Right hindlimb (tissue), 1 donor: ENCODE measurements at places on chromosomes 3 and 15.

DNA sequence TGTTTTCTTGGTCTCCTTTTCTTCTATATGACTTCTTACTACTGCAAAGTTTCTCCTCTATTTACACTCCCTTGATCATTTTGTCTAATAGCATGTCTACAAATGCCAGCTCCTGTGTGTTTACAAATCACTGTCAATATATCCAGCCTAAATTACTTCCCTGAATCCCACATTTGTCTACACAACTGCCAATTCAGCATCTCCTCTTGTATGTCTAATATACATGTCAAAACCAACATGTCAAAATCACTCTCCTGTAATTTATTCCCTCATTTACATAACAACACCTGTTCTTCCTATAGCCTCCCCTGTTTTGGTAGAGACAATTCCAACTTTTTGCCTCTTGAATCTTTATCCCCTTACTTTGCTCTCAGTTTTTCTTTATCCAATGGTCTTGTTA, 359.3 kb downstream of the PLOD2 start:
- no peak for DNase-seq

- DNase-seq = peak; percentile 69
Observed at GRCh38 chr3:50268703-50269451, at the start of gene SEMA3B. Gene SEMA3B (plus strand): TSS chr3:50269147. CDS start chr3:50269241, 94 bp downstream.

GRCh38 chr3:123634149-123635051, 49.5 kb upstream of the HACD2 start:
- DNase-seq = peak; percentile 45

DNA sequence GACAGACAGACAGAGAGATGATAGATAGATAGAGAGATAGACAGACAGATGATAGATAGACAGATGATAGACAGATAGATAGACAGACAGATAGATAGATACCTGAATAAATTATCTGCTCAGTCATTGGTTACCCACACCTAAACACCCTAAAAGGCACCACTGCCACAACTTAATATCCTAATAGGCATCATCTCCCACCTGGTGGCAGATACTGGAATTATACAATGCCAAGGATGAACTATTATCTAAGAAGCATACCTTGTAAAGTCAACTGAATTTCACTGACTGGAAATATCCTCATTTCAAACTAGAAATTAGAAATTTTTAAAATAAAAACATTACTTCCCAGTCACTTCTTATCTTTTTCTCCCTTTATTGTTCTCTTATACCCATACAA, 19.4 kb upstream of the ATP8B4 start:
- DNase-seq = no peak

DNA sequence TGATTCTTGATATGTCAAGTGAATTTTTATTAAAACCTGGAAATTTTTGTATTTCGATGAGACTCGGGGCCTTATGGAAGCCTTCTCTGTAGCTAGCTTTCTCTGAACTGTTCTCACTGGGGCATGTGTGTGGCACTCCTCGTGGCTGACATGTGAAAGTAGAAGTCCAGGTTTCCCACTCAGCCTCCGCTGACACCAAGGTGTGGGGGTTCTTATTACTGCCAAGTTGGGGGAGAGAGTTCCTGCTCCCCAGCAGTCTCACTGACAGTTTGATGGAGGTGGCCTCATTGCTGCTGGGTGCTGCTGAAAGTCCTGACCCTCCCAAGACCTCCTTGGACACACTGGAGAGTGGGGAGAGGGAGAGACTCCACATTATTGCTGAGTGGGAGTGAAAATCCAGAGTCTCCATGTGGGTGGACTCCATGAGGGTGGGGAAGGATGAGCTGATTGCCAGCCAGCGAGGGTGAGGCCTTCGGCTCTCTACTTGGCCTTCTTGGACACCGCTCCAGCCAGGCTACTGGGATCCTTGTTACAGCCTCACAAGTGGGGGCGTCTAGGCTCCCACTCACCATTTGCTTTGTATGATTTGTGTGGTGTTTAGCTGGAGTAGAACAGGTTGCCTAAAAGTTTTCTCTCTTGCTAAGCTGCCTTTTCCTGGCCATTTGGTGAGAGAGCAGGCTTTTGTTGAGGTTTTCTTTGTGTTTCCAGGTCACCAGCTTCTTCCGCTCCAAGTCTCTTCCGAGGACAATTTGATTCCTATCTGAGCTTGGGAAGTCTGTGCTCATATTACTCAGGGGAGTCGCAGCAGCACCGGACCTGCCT, 64.1 kb downstream of the LSM3 start:
- DNase-seq = no peak

- DNase-seq = no peak
Observed at GRCh38 chr15:66773129-66773873, 71.3 kb downstream of the SMAD6 start.

- no peak for DNase-seq
Observed at GRCh38 chr3:104530934-104531333, 835.8 kb upstream of the ALCAM start.

DNA sequence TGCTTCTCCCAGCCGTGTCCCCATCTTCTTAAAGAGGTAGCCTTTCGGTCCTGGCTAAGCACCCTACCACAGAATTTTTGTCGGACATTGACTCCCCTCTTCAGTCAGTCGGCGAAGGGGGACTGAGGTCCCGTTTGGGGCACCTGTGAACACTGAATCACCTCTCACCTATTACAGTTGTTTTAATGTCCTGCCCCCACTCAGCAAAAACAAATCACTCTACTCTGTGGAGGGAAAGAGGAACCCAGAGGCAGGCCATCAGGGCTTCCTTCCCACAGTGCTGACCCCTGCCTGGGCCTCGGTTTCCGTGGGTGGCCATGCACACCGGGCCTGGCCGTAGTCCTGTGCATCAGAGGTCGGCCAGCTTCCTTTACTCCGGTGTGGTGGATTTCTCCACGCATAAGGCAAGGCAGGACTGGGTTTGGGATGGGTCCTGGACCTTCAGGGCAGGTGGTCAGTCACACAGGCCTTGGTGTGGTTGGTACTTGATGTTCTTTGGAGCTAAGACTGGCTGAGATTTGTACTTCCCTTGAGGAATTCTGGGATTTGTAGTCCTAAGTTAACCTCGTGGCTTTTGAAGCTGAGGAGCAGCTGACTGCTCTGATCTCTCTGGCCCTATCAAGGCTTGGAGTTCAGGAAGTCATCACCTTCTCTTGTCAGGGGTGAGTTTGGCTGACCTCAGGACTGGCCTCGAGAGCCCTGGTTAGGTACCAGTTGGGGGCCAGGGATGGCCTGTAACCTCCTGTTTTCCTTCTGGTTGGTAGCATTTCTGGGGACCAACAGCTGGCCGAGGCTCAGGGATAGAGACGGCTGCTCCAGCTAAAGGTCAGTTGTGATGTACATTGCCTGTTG, 627 bp upstream of the FAM131A start:
- peak; percentile 57 for DNase-seq

DNA sequence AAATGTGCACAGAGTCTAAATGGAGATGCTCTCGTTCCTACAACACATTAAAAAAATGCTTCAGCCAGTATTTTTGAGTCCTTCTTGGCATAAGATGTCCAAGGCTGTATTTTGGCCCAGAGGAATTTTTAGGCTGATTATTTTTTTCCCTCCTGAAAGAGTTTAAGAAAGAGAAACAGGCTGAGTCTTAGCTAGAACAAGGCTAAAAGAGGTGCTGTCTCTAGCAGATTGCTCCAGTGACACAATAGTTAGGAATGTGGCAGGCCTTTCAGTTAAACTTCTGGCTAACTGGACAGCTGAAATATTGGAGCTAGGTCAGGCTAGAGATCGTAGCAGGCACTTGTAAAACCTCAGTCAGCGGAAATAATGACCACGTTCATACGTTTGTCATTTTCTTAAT, 271.4 kb upstream of the RARB start:
- DNase-seq = peak; percentile 32

GRCh38 chr3:114310695-114311094, 16.9 kb downstream of the TIGIT start:
- no peak for DNase-seq

DNA sequence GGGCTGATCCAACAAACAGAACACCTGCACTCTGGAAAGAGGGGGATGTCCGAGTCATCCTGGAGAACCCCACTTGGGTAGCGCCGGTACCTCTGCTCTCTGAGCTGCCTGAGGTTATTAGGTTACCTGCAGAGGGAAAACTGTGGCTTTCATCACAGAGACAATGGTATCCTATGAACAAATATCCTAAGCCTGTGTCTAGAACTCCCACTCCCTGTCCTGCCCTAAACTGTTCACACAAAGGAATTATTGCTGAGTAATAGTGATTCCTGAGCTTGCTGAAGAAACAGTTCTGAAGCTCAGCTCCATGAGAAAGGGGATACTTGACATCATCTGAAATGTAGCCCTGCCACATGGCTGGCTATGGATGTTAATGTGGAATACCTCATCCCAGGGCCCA, 31.9 kb upstream of the WNT5A start:
- DNase-seq = no peak

DNA sequence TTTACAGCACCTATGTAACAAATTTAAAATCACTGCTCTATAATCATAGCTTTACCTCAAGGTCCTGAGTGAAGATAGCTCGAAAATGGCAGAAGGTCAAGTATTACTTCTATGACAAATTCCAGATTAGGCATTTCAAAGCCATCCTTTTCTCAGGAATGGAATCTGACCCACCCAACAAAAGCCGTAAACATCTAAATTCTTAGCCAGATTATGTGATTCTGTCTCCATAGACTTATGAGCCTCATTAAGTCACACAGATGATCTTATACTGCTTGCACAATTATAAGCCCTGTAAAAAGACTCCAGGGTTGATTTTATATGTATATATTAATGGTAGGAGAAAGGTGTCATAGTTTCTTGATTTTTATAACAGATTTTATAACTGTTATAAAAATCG, 56.9 kb downstream of the CEP152 start:
- DNase-seq = no peak

- no peak for DNase-seq
Observed at GRCh38 chr3:23949784-23950183, 4.7 kb downstream of the NR1D2 start.

- DNase-seq = no peak
Observed at GRCh38 chr15:92707880-92708551, 52.4 kb upstream of the FAM174B start.

GRCh38 chr3:21893242-21893641, 142.2 kb upstream of the ZNF385D start:
- DNase-seq = no peak

DNA sequence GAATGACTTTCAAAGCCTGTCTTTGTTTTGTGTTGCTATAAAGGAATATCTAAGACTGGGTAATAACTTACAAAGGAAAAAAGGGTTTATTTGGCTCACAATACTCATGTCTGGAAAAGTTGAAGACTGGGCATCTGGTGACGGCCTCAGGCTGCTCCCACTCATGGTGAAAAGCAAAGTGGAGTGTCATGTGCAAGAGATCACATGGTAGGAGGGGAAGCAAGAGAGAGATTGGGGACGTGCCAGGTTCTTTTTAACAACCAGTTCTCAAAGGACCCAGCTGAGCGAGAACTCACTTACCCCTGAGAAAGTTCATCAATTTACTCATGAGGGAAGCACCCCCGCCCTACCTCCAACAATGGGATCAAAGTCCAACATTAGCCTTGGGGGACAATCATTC, 929.4 kb downstream of the ROBO1 start:
- no peak for DNase-seq

DNA sequence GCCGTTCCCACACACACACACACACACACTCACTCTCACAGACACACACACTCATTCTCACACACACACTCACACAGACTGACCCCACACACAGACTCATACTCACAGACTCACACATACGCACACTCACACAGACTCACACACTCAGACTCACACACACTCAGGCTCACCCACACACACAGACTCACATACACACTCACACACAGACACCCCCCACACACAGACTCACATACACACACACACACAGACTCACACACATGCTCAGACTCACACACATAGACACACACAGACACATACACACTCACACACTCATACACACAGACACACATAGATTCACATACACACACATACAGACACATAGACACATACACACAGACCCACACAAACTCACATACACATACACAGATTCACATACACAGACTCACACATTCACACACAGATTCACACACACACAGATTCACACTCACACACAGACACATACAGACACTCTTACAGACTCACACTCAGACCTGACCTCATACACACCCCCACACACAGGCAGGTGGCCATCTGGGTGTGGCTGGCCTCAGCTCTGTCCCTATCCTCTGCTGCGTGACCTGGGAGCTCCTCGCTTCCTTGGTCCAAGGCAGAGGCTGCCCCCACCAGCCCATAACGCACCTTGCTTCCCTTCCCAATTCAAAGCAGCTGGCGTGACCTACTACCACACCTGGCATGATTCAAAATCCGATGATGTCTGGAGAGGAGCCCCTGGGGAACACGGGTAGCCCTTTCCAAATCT, 1.9 kb downstream of the C3orf22 start:
- DNase-seq = peak; percentile 11

- DNase-seq = no peak
Observed at GRCh38 chr3:95905182-95905581, 909.2 kb upstream of the EPHA6 start.

- DNase-seq = no peak
Observed at GRCh38 chr15:78424673-78425072, 13.3 kb upstream of the IREB2 start.

- DNase-seq = no peak
Observed at GRCh38 chr3:132090921-132091320, 56.1 kb upstream of the CPNE4 start.

GRCh38 chr3:7897655-7898054, 604.0 kb upstream of the LMCD1 start:
- no peak for DNase-seq

DNA sequence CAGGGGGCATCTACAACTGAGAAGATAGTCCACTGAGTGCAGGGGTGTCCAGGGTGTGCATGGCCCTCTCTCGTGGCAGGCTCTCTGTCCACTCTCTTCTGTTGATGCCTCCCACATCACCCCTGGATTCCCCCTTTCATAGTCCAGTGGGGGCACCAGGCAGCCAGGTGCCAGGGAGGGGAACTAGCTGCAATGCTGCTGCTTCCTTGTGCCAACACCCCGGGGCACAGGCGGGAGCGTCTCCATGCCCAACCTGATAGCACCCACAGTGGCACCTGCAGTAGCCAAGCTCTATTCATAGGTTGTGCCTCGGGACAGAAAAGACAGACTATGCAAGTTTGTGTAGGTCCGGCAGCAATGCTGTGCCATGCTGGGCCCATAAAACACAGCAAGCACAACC, 11.7 kb downstream of the DUOX2 start:
- no peak for DNase-seq

DNA sequence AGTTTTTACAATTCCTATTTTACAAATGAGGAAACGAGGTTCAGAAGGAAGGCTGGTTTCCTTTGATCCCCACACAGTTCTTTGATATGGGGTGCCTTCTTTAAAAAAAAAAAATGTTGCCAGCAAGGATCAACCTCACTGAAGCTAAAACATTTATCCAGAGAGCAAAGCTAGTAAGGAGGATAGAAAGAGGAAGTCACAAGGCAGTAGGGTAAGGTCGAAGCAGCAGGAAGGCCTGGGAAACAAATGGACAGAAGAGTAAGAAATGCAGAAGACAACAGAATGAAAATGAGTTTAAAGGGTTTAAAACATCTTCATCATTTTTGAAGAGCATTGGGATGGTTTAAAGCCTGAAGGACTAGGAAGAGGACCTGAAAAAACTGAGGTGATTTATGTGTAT, 30.6 kb upstream of the CP start:
- no peak for DNase-seq

GRCh38 chr15:86236356-86237110, 156.9 kb downstream of the AGBL1 start:
- DNase-seq = no peak

- no peak for DNase-seq
Observed at GRCh38 chr3:69081583-69082262, 1.6 kb upstream of the UBA3 start.

- no peak for DNase-seq
Observed at GRCh38 chr3:131907796-131908195, 127.0 kb downstream of the CPNE4 start.

- DNase-seq = no peak
Observed at GRCh38 chr3:71463617-71464016, 119.9 kb downstream of the FOXP1 start.
